HFF-Myc (cell line): ENCODE measurements at places on chromosomes 4 and X.

DNA sequence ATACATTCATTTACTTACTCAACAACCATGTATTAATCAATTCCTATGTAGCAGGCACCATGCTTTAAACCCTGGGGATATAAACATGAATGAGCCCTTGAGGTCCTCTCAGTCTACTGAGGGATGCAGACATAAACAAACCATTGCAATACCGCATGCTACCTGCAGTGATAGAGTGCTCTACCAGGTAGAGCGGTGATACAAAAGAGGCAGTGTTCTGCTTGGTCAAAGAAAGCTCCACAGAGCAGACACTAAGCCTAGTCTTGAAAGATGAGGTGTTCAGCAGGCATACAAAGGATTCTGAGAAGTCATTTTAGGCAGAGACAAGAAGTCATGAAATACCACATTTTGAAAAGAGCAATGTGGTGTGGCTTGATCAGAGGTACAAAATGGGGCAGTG, 26.9 kb upstream of the AMOT start:
- DNase-seq, result no peak

GRCh38 chr4:114121221-114121620, 141.8 kb upstream of the ARSJ start:
- DNase-seq, result no peak

GRCh38 chr4:26183017-26183416, 137.8 kb upstream of the RBPJ start:
- DNase-seq, result no peak

- DNase-seq, result no peak
These were observed 321 bp upstream of the HPRT1 start for GRCh38 chrX:134459683-134460004.

GRCh38 chr4:103498161-103499070, 221.4 kb downstream of the TACR3 start:
- DNase-seq, result peak; percentile 53

DNA sequence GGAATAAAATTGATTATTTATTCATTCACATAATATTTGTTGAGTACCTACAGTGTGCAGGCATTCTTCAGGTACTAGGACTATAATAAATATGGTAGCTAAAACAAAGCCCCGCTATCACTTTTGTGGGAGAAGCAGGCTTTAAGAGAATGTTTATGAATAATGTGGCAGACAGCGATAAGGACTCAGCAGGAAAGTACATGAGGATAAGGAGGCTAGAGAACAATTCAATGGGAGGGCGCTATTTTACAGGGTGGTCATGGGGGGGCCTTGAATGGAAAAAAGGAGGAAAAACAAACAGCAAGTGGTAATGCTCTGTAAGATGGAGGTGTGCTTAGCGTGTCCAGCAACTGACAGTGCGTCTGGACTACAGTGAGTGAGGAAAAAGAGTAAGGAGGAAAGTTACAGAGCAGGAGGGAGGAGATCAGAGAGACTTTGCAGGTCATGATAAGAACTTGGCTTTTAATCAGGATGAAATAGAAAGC, 264.2 kb upstream of the ETNPPL start:
- DNase-seq, result no peak

DNA sequence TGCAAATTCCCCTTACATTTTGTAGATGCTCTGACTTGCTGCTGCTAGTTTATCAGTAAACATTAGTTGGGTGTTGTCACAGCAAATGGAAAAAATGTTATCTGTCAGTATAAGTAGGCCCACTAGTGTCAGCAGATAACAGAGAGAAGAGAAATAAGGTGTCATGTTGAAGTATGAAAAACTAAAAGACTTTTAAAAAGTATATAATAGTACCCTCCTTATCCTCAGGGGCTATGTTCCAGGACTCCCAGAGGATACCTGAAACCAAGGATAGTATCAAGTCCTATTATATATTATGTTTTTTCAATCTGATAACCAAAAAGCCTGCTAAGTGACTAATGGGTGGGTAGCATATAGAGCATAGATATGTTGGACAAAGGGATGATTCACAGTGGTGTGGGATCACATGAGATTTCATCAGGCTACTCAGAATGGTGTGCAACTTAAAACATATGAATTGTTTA, 11.6 kb upstream of the BMP2K start:
- no peak for DNase-seq

GRCh38 chr4:152050106-152050505, 289.3 kb upstream of the GATB start:
- DNase-seq, result no peak

- no peak for DNase-seq
These were observed 55.4 kb upstream of the GPR78 start for GRCh38 chr4:8524595-8525382.

- DNase-seq, result no peak
These were observed 53.2 kb downstream of the SORBS2 start for GRCh38 chr4:185758807-185759206.

DNA sequence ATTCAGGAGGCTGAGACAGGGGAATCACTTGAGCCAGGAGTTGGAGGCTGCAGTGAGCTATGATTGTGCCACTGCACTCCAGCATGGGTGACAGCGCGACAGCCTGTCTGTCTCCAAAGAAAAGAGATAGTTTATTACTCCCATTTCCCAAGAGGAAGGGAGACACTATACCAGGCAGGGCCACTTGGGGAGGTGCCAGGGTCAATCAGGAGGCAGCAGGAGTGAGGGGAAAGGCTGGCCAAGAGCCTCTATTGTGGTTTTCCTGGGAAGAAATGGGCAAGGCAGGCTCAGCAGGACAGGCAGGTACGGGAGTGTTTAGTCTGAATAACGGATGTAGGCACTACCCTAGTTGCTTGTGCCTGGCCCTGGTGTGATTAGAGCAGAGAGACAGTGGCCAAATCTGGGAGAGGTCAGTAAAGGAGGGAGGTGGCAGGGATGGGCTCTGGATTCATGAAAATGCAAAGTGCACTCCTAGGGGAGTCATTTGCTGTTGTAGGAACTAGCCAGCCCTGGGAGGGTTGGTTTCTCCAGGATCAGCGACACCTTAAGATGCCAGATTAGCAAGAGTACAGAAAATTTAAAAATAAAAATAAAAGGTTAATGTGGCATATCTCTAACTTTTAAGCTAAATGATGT, 20.2 kb upstream of the CDKN2AIP start:
- DNase-seq, result no peak

GRCh38 chr4:140005699-140006098, 148.3 kb downstream of the MAML3 start:
- DNase-seq, result no peak

DNA sequence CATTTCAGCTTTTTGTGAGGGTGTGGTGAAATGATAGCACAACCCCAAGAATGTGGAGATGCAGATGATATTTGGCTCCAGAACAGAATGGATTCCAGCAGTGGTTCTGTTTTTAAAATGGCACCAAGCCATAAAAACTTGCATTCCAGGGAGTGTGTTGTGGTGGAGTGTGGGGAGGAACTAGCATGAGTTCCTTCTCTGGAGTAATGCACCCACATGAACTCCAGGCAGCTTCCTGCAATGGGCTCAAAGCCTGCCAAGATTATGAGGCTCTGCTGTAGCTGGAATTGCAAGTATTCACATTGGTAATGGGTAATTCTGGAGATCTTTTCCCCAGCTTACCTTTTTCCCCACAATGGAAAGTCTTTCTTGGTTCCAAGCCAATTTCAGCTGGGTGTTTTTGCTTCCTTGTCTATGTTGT, 161.4 kb downstream of the RAB28 start:
- peak; percentile 70 for DNase-seq

- DNase-seq, result no peak
These were observed 102.1 kb upstream of the FAM9B start for GRCh38 chrX:9135901-9136510.

DNA sequence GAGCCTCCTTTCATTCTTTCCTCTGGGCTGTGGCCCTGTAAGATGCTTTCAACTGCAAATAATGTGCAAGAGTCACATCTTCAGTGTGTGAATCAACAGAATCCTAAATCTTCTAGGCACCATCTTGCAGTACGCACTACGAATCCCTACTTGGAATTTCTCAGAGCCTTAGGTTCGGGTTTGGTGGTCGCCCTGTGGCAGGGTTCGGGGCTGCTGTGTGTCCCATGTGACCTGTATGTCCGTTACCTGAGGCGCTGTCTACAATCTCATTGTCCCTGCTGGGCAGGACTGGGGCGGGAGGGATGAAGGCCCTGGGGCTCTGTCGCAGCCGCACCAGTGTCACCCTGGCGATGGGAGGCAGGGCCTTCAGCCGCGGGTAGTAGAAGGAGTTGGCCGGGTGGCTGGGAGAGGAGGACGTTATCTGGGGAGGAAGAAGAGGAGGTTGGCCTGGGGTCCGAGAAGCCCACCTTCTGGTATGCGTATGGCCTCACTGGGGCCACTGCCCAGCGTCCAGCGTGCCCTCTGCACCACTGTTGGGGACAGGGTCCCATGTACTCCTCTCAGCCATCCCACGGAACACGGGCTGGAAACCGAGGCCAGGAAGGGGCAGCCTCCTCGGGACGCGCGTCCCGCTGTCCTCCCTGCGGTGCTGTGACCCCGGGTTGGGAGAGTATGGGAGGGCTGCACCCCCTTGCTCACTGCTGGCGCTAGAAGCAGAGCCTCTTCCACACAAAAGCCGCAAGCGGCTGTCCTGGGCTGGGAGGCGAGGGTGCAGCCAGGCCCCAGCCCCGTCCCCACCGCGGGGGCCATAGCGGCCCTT, 2.0 kb downstream of the SPON2 start:
- DNase-seq, result no peak

DNA sequence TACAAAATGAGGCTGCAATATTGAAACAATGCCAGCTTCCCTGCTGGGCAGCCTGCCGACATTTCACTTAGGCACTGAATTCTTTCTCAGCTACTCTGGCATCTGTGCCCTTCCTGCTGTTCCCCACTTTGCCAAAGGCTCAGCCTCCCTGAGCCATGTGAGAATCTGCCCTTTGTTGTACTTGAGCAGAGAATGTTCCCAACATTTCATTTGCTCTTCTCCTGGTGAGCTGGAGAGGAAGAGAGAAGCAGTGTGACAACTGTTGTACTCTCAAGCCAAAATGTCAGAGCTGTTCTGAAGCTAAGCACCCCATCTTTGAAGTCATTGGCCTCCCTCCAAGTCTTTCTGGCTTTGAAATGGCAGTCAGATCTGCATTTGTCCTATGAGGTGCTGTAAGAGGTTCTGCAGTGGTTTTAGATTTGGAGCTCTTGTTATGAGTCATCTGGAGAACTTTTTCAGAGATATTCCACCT, 32.5 kb downstream of the LANCL3 start:
- no peak for DNase-seq

GRCh38 chr4:53886090-53886489, 178.3 kb downstream of the CHIC2 start:
- DNase-seq, result no peak

DNA sequence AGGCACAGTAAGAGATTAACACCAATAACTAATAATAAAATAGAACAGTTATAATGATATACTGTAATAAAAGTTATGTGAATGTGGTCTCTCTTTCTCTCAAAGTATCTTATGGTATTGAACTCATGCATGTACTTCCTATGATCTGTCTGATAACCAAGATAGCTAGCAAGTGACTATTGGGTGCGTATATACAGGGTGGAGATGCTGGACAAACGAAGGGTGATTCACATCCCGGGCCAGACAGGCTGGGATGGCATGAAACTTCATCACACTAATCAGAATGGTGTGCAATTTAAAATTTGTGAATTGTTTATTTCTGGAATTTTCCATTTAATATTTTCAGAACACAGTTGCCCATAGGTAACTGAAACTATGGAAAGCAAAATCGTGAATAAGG, 96.8 kb downstream of the PHEX start:
- DNase-seq, result no peak

DNA sequence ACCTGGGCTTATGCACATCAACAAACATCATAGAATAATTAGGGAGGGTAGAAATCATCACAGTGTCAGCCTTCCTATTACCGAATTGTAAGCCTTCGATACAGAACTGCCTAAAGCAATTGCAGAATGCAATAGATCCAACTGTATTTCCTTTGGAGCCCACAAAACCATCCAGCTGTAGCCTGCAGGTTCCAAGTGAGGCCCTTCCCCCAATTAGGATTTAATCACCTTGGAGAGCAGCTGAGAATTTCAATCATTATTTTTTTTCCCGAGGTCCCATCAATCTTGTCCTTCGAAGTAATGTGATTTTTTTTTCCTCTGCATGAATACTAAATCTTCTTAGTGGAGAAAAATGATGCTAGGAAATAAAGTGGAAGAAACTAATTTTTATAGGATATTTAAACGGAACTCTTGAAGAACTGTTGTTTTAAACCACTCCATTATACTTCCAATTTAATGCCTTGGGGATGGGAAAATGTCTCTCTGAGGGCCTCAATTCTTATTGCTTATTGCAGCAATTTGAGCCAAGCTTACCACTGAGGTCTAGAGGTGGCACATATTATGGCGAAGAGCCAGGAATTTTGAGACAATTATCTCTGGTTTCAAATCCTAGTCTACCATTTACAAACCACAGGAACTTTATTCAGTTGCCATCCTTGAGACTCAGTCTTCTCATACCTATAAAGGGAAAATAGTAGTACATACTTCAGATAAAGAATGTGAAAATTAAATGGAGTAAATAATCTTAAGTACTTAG, 953.4 kb upstream of the IGFBP7 start:
- no peak for DNase-seq

DNA sequence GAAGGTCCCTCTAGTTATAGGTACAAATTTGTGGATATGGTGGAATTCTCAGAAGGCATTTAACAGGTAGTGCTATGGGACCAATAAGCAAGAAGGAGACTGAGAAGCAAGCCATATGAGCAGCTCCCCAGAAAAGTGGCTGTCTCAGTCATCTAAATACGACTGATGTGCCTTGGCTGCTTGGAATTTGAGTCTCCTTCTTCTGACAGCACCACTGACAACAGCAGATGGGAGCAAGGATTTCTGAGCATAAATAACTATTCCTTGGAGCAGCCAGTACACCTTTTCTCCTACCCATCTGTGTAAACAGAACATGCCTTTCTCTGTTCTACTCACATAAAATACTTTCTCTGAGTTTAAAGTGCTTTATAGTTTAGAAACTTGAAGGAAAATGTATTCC, 196.2 kb downstream of the GABRG1 start:
- DNase-seq, result no peak

DNA sequence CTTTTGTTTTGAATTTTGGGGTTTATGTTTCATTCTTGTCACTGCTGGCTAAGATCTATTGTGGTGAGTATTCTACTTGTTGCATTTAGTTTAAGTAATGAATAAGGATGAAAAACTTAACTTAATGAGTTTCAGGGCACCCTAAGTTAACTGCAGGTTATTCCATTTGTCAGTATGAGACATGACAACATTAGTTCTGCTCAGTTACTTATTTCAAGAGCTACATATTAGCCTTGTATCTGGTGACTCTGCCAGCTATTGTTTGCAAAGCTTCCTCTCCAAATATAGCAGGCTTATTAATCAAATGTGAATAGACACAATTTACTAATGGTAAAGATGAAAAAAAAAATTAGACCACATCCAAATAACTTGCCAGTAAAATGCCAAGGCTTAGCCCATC, 567.1 kb downstream of the IL15 start:
- no peak for DNase-seq
